ENCODE measurements at places on chromosomes 11 and 22.

GRCh38 chr11:86124251-86125233, 55.7 kb upstream of the PICALM start:
- DNase-seq, result peak; percentile 93

DNA sequence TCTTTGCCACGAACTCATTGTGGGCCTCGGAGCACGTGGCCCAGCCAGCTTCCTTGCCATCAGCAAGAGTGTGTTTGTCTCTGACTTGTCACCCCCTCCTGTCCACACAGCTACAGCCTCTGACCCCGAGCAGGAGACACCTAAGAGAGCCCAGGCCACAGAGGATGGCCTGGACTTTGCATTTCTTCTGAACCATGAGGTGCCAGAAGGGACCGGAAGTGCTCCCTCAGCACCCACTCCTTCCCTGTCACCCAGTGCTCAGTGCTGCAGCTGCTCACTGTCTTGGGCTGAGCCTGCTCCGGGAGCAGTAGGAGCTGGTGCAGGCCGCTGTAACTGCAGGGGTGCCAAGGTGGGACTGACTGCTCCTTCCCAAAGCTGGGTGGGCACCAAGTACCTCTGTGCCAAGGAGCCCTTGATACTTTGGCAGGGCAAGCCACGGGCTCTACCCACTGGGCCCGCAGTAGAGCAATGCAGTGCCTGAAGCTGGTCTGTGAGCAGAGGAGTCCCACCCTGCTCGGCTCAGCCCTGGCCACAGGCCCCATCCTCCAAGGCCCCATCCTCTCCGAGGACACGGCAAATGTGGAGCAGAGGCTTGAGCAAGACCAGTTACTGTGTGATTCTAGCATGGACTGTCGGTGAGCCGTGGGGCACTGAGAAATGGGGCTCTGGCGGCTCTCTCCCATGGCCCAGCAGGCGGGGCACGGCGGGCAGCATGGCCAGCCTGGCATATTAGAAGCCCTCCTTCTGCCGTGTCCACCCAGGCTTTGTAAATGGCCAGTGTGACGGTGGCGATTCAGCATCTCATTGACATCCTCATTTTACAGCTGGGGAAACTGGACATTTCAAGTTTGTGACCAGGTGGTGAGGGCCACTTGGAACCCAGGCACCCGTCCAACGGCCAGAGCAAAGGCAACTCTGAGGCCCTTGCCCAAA, 6.3 kb downstream of the GRK2 start:
- DNase-seq, result no peak

GRCh38 chr11:130455483-130456127, 7.2 kb downstream of the ADAMTS15 start:
- DNase-seq, result no peak

DNA sequence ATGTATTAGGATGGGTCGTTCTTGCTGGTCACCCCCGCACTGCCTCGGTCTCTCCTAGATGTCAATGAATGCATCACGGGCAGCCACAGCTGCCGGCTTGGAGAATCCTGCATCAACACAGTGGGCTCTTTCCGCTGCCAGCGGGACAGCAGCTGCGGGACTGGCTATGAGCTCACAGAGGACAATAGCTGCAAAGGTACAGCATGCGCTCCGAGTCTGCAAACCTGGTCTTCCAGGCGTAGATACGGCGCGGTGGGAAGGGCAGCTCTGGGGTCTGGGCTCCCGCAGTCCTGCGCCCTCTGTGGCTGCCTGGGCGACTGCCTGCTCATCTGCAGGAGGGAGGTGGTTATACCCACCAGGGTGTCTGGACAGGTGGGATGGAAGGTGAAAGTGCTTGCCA, 31.0 kb downstream of the FBLN1 start:
- no peak for DNase-seq

GRCh38 chr22:24994070-24994763, 41.7 kb downstream of the KIAA1671 start:
- DNase-seq, result peak; percentile 20

DNA sequence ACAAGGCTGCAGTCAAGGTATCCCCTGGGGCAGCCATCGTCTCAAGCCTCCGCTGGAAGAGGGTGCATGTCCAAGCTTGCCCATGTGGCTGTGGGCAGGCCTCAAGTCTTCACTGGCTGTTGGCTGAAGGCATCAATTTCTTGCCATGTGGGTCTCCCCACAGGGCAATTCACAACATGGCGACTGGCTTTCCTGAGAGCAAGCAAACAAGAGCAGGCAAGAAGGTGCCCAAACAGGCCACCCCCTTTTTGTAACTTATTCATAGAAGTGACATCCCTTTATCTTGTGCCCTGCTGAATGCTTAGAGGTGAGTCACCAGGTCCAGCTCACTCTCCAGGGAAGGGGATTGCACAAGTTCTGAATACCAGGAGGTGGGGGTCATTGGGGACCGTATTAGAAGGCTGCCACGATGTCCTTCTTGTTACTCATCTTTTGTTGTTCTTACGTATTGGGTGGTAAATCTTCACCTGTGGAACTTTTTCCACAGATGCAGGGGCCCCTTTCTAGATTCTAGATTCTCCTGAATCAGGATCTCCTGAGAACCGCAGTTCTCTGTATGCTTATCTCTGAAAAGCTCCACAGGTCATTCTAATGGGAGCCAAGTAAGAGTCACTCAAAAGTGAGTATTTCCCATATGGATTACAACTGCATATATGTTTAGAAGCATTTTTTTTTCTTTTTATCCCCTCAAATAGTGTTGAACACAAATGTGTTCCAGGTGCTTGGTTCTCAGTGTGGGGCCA, 44.2 kb upstream of the MICAL2 start:
- DNase-seq, result peak; percentile 96

GRCh38 chr11:10865837-10866270, 8.0 kb upstream of the ZBED5 start:
- no peak for DNase-seq

DNA sequence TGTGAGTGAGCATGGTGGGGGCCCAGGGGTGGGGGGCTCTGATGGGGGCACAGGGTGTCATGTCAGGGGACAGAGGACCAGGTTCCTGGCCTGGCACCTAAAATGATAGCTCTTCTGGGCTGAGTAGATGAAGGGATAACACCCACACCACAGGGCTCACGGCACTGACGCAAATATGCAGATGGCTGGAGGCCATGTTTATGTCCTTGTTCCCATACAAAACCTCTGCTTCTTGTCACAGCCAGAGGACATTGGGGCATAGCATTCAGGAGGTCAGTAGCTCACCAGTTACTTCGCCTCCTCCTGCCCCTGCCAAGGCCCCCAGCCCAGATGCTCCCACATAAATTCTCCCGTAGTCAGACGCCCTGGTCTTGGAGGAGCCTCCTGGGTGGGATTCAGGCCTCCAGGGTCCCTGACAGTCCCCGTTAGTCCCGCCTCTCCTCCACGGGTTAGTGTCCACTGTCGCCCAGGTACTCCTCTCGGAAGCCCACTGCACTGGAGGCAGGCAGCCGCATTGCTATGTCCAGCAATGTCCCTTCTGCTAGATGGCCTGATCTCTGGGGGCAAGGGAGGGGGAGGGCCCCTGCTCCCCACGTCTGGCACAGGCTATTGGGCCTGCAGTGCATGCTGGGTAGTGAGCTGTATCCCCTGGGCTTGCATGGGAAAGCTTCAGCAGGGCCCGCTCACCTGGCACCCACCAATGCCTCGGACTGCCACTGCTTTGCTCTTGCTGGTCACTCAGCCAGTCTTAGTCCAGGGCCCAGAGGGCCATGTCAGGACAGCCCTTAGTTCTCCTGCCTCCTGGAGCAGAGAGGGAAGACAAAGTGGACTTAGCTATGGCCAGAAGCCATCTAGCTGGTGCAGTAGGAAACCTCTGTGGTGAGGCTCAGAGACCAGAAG, 75.6 kb upstream of the MYOD1 start:
- DNase-seq, result peak; percentile 44

DNA sequence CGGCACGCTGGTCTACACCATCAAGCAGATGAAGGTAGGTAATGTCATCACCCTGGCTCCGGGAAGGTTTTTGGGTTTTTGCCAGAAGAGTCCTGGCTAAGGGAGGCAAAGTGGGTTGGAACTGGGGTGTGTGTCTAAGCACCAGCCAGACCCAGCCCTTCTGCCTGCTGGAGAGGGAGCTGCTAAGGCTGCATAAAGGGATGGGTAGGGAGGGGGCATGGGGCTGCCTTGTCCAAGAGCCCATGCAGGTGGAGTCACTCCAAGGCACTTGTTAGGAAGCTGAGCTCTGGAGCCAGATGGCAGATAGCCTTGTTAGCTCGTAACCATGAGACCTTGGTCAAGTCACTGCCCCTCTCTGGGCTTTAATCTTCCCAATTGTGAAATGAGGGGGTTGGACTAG, 48.0 kb downstream of the TIMP3 start:
- no peak for DNase-seq

DNA sequence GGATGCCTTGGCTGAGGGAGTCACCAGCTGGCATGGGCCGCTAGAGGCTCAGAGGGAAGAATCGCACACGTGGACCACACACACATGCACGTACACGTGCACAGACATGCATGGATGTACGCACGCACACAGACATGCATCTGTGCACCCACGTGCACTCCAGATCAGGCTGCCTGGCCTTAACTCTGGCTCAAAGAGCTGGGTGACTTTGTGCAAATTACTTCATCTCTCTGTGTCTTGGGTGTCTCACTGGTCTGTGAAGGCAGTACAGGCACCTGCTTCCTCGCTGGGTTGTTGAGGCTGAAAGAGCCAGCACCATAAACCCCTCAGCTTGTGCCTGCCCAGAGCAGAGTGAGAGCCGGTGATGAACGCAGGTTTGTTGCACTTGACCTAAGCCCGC, 28.7 kb downstream of the TMPRSS6 start:
- no peak for DNase-seq

All from trophoblast cell (in vitro differentiated cells and primary cell).